ENCODE measurements at places on chromosomes 2 and 18. TPM values are rescaled to one million over a fixed set of nuclear protein-coding genes. Genes with fewer than 3 reads are reported as not detected.

Gene GCG
- not detected for total RNA-seq

Gene SGO2
- total RNA-seq = 4.2 TPM

Gene SERPINB11
- not detected for total RNA-seq

Gene FHOD3
- total RNA-seq = 117 TPM

Gene POTEC
- not detected for total RNA-seq

Gene CCDC150
- 3.2 TPM for total RNA-seq

Gene VPS4B
- total RNA-seq = 117 TPM

Gene FBLN7
- 0.15 TPM for total RNA-seq

Gene MROH2A
- total RNA-seq = 0.15 TPM

Gene CREB1
- 68.4 TPM for total RNA-seq

Gene PLGLB1
- total RNA-seq = 4.5 TPM

Gene HADHB
- 195 TPM for total RNA-seq

Gene OR6B2
- not detected for total RNA-seq

Gene SRBD1
- total RNA-seq = 13.6 TPM

Gene SIGLEC15
- 2.1 TPM for total RNA-seq

Gene CTNNA2
- total RNA-seq = not detected

Gene HOXD12
- not detected for total RNA-seq

Gene TUBA3E
- not detected for total RNA-seq

Measured in renal cortical epithelial cell (primary cell).